Colonic mucosa (tissue), 4 donors: ENCODE measurements at places on chromosomes 5 and 9. TPM values are rescaled to one million over a fixed set of nuclear protein-coding genes. Genes with fewer than 3 reads are reported as not detected.

CCDC112 gene
- 10.5 TPM for total RNA-seq

CCNB1 gene
- 189 TPM for total RNA-seq

CTXN3 gene
- not detected for total RNA-seq

PCDHB10 gene
- total RNA-seq, result 1.1 TPM

SLU7 gene
- total RNA-seq, result 31.5 TPM

PPP2R2B gene
- total RNA-seq, result 0.93 TPM

GRCh38 chr9:70398145-70398556, 16.3 kb downstream of the KLF9 start:
- DNase-seq, result no peak

DNA sequence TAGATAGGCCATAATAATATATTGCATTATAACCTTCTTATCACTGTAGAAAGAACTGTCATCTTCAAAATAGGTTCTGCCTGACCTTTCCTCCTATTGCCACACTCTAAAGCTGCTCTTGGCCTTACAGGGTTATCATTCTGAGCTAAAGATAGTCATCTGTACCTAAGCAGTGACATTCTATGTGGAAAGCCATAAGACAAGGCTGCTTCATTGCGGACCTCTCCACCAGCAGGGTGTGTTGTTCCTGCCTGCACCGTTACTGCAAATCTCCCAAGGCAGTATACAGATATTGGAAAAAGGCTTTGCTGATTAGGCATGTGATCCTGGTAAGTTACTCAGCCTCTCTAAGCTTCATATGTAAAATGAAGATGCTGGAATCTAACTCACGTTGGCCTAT, 8.1 kb downstream of the ZNF622 start:
- no peak for DNase-seq

GRCh38 chr9:88041447-88041846, 67.1 kb upstream of the CDK20 start:
- no peak for DNase-seq

DNA sequence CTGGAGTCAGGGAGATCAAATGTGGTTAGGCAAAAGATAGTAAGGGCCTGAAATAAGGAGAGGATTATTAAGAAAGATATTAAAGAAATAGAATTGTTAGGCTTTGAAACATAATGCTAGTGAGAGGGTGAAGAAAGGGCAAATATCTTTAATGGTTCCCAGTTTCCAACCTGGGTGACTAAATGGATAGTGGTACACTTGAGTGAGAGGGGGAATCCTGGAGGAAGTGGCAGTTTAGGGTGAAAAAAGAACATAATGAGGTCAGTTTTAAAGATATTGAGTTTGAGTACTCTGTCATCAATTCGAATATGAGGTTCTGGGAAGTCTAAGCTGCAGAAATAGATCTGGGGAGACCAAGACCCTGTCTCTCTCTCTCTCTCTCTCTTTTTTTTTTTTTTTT, 18.9 kb downstream of the DNAI1 start:
- no peak for DNase-seq

DNA sequence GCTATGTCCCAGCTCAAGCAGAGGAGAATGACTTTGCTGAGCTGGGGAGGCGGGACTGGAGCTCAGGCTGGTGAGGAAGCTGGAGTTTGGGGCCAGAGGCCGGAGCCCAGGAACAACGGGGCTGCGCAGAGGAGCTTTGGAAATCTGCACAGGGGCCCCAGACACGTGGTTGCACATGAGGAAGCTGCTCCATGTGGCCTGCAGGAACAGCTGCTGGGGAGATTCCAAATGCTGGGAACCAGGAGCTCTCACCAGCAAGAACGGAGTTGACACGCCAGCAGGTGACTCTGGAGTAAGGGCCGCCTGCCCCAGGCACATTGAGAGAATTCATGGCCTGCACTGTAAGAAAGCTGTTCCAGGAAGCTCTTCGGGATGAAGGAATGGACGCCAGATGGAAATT, 91.0 kb downstream of the OLFM1 start:
- no peak for DNase-seq

DNA sequence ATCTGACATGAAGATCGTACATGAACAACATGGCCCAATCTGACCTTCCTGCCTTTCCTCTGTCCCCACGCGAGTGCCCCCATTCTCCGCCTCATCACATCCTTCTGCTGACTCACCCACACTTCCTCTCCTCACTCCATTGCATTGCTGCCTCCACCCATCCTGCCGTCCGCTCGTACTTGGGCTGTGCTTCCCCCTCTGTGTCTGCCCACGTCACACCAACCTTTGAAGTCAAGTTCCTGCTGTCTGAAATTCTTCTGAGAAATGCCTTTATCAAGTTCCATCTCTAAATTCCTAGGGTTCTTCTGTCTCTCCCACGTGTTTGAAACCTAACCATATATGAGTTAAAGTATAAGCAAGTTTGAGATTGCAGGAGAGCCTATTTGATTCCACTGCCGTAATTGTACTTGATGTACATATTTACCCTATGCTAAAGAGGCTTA, 18.0 kb upstream of the STARD4 start:
- peak; percentile 54 for DNase-seq

GRCh38 chr5:1316588-1317340, 21.9 kb upstream of the TERT start:
- DNase-seq, result no peak

- no peak for DNase-seq
These were observed 54.5 kb downstream of the SNCAIP start for GRCh38 chr5:122366501-122366900.

DNA sequence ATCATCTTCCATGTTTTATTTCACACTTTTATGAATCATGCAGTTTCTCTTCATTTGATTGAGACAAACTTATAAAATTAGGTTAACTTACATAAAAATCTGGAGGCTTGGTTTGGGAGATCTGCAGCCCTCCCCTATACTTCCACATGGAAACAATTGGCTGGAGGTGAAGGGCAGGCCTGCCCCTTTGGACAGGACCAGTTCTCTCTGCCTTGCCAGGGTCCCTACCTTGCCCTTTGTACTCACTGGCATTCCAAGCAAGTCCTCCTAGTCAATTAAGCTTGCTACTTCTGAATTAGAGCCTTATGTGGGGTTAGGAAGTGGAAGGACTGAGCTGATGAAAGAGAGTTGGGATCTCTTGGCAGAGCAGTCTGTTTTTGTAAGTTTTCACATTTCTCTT, 257.3 kb downstream of the GAS1 start:
- DNase-seq, result no peak

DNA sequence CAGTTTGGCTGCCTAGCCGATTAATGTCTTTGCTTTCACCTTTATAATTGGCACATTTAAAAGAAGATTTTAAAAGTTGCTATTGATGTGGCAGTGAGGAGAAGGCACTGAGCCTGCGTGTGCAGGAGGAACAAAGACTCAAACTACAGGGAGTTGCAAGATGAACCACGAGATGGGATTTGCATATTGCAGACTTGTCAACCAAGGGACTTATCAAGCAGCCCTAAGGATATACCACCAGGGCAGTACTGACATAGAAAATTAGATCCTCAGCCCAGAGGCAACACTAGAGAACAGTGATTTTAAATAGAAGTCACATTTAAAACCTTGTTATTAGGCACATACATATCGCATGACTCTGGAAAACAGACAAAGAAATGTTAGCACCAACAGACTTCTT, 342.6 kb downstream of the GLIS3 start:
- no peak for DNase-seq

GRCh38 chr5:179927824-179928223, 20.1 kb upstream of the TBC1D9B start:
- no peak for DNase-seq

DNA sequence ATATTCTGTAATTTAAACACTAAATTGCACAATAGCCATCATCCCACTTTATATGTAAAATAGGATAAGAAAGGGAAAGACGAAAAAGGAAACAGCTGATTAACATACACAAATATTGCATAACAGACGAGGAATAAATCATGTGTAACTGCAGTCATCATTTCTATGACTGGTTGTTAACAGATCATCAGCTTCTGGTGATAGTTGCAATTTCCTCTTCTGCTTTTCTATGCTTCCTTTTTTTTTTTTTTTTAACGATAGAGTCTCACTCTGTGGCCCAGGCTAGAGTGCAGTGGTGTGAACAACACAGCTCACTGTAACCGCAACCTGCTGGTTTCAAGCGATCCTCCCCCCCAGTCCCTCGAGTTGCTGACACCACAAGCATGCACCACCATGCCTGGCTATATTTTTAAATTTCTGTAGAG, 22.5 kb upstream of the JAKMIP2 start:
- no peak for DNase-seq
